ENCODE measurements at places on chromosomes 16 and 17.

DNA sequence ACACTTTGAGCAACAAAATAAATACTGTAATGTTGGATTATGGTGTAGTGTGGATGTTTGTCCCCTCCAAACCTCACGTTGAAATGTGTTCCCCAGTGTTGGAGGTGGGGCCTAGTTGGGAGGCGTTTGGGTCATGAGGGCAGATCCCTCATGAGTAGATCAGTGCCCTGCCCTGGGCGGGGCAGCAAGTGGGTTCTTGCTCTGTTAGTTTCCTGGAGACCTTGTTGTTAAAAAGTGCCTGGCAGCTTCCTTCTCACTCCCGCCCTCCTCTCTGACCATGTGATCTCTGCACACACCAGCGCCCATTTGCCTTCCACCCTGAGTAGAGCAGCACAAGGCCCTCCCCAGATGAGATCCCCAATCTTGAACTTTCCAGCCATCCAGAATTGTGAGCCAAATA is 67.7 kb downstream of the MPRIP start:
- DNase-seq = no peak

- no peak for DNase-seq
Measured at GRCh38 chr17:77083531-77083930, 57.2 kb upstream of the SEC14L1 start.

DNA sequence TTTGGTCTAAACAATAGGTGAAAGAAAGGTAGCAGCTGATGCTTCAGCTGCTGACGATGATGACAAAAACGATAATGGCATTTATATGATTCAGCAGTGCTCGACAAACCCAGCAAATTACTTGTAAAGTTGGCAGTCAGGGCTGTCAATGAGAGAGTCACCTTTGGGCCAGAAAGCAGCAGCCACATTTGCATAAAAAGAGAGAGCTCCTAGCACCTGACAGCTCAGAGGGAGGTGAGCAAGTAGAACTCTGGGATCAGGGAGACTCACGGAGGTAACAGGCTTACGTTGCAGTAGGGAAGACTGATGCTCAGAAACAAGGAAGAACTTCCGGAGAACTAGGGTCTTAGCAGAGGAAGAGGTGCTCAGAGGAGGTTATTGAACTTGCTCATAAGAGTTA is 291.9 kb upstream of the ZFHX3 start:
- no peak for DNase-seq

DNA sequence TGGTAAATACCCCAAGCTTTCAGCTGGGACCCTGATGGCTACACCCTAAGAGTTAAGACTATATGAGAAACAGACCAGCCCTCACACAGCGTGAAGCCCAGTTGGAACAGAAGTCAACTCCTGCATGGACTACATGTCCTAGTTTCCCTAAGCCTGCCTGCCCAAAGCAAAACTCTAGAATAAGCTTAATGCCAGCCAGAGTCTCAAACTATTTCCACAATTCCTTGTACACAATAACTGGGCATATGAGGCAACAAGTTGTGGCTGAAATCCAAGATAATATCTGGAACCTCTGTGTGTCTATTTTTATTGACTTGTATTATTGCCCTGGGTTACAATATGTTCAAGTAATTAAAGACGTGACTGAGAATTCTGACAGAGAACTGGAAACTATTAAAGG is 19.4 kb downstream of the MYH10 start:
- DNase-seq = no peak

GRCh38 chr17:61009663-61010062 is 332.0 kb downstream of the BCAS3 start:
- no peak for DNase-seq

DNA sequence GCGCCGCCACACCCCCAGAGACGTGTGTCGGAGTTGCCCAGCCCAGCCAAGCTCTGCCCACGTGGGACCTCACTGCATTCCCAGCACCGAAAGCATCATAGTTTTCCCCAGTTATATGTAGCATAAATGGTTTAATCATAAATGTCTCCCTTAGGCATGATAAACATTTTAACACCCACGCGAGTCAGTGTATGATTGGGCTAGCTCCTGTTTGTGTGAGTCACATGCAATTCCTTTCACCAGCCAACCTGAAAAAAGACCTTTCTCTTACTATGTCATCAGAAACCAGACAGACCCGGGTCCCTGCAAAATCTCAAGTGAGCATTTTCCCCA is 9.2 kb downstream of the TAF1C start:
- no peak for DNase-seq

GRCh38 chr16:1773703-1774447 is 941 bp upstream of the MRPS34 start:
- DNase-seq = no peak

DNA sequence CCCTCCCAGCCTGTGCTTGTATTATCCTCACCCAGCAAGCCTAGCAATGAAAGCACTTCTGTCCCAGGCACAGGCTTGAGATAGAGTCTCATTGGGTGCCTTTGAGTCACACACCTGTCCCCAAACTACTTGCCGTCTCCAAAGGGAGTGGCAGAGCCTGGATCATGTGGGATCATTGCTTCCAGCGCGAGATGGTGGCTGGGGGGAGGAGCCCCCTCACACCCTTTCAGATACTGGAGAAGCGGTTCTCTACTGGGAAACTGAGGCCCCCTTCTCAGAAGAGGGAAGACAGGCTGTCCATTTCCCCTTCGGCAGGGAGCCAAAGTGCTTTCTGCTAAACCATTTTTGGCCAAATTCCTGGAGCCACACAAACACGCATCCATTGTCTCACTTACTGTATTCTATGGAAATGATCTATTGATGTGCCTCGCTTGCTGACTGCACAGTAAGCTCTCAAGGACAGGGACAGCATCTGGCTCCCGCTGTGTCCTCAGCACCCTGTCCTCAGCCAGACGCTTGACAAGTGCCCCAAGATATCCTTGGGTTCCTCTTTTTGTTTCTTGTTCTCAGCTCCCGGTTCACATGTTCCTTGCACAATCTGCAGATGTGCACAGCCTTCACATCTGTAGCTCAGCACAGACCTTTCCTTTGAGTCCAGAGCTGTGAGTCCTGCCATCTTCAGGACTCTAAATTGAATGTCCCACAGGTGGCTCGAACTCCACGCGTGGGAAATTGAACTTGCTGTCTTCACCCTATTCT is 26.0 kb upstream of the DLX3 start:
- DNase-seq = no peak

Measured in stimulated activated CD4-positive, alpha-beta T cell treated with anti-CD3 and anti-CD28 coated beads, Interleukin-12 subunit alpha, Interleukin-12 subunit beta, amount 100 ng/mL, for 24 hours (primary cell).